Activated CD8-positive, alpha-beta T cell treated with anti-CD3 and anti-CD28 coated beads for 36 hours (primary cell): ENCODE measurements at places on chromosomes 1 and 21. TPM values are rescaled to one million over a fixed set of nuclear protein-coding genes. Genes with fewer than 3 reads are reported as not detected.

MYBPH gene
- total RNA-seq, result not detected

SLC5A9 gene
- not detected for total RNA-seq

- H3K4me1 ChIP-seq, result peaks cover 2% of the 10 kb centered on the region
- DNase-seq, result no peak
- no peak overlapping the region for H3K4me3 ChIP-seq
- no peaks in the 10 kb centered on the region for H3K27me3 ChIP-seq
- H3K27ac ChIP-seq, result no peak overlapping the region
These were observed 179.2 kb downstream of the NFIA start for GRCh38 chr1:61261595-61261994.

DNA sequence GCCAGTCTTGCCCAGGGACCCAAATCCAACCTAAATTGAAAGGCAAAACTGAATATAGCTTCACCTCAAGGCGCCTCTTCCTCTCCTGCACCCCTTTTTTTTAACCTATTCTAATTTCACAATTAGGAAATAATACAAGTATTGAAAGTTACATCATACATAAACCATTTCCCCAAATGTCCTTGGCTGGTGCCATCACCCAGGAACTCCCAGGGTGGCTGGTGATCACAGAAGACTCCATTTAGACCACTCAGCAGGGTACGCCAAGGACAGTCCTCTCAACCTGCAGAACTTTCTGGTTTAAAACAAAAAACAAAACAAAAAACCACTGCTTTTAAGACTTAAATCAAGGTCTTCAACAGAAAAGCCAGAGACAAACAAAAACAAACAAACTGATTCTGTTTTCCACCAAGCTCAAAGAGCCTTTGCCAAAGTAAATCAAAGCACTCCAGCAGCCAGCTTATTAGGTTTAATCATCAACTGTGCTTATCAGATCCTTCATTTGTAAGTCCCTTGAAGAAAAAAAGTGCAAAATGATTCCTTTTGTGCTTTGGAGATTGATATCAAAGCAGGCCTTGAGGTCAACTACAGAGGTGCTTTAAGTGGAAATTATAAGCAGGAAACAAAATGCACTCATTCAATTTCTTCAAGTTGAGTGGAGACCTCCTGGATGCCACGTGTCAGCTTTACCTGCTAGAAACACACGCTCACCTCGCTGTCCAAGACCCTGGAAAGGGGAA lies 113.0 kb downstream of the ETS2 start:
- no peak for DNase-seq
- peaks cover 17% of the 10 kb centered on the region for H3K27me3 ChIP-seq
- no peak overlapping the region for H3K4me3 ChIP-seq
- no peaks in the 10 kb centered on the region for H3K36me3 ChIP-seq

GRCh38 chr21:25647647-25648046 lies 8.6 kb downstream of the JAM2 start:
- H3K4me3 ChIP-seq, result no peak overlapping the region
- H3K36me3 ChIP-seq, result no peaks in the 10 kb centered on the region
- H3K4me1 ChIP-seq, result no peaks in the 10 kb centered on the region
- no peaks in the 10 kb centered on the region for H3K27me3 ChIP-seq
- DNase-seq, result no peak

GRCh38 chr1:33460947-33461629 lies 11.4 kb upstream of the ZSCAN20 start:
- H3K4me1 ChIP-seq, result no peaks in the 10 kb centered on the region
- H3K4me3 ChIP-seq, result no peak overlapping the region
- no peaks in the 10 kb centered on the region for H3K36me3 ChIP-seq
- H3K27me3 ChIP-seq, result peaks cover 2% of the 10 kb centered on the region
- no peak for DNase-seq

GRCh38 chr1:245458761-245459174 lies 304.0 kb downstream of the KIF26B start:
- no peak overlapping the region for H3K4me3 ChIP-seq
- no peaks in the 10 kb centered on the region for H3K36me3 ChIP-seq
- no peak for DNase-seq

GRCh38 chr1:41673378-41673777 lies 188.9 kb upstream of the EDN2 start:
- H3K4me3 ChIP-seq, result peak overlapping the region; percentile 37
- no peaks in the 10 kb centered on the region for H3K27me3 ChIP-seq
- peak; percentile 75 for DNase-seq
- peak overlapping the region; percentile 83 for H3K27ac ChIP-seq
- H3K36me3 ChIP-seq, result no peaks in the 10 kb centered on the region

EPHA8 gene
- not detected for total RNA-seq
